T-helper 22 cell (primary cell): ENCODE measurements at places on chromosomes 4 and X.

DNA sequence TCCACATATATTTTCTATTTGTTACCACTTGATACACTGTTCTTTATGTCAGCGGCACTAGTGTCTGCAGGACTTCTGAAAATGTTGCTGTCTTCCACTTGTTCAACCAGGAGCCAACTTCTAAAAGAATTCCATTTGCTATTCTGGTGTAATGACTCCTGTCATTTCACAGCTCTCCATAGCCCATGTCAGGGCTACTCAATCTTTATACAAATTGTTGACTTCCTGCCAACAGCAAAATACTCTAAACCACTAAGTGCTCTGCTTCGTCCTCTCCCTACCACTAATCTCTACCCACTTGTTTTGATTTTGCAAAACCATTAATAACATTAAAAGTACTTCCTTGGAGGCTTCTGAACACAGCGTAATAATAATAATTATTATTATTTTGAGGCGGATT, 7.2 kb downstream of the CTSO start:
- no peak for DNase-seq

- DNase-seq: no peak
Observed at GRCh38 chrX:44060221-44060620, 87.0 kb upstream of the NDP start.

GRCh38 chr4:182137343-182137742, 105.9 kb upstream of the TENM3 start:
- DNase-seq: no peak

- no peak for DNase-seq
Observed at GRCh38 chr4:126778348-126778747, 854.4 kb upstream of the INTU start.
